Activated T-cell treated with anti-CD3 and anti-CD28 coated beads for 1 hour (primary cell): ENCODE measurements at places on chromosomes 2 and 18.

- DNase-seq = no peak
Observed at GRCh38 chr2:240991378-240992263, 6.8 kb upstream of the SNED1 start.

DNA sequence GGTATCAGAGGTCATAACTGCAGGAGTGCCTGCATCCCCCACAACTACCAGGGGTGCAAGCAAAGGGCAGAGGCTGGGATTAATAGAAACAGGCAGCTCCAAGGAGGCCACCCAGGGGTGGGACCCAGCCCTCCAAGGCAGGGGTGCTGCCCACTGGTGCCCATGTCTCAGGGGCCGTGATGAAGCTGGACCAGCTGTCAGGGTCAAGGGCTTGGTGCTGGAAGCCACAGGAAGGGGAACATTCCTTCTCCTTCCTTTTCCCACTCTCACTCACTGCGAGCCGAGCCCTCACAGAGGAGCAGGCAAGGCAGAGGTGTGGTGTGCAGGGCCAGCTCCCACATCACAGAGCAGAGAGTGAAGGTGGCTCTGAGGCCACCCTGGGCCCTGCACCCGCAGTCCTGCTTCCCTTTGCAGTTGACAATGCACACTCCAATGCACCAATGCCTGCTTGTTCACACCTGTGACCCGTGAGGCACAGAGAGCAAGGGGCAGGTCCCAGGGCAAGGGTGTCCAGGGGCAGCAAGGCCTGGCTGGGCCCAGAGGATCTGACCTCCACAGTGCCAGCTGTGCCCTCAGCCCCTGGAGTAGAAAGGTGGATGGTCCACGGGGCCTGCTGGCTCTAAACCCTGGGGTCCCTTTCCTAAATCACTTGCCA, 28.7 kb downstream of the MLPH start:
- DNase-seq = no peak

GRCh38 chr18:32049393-32050171, 31.0 kb downstream of the RNF125 start:
- peak; percentile 17 for DNase-seq

DNA sequence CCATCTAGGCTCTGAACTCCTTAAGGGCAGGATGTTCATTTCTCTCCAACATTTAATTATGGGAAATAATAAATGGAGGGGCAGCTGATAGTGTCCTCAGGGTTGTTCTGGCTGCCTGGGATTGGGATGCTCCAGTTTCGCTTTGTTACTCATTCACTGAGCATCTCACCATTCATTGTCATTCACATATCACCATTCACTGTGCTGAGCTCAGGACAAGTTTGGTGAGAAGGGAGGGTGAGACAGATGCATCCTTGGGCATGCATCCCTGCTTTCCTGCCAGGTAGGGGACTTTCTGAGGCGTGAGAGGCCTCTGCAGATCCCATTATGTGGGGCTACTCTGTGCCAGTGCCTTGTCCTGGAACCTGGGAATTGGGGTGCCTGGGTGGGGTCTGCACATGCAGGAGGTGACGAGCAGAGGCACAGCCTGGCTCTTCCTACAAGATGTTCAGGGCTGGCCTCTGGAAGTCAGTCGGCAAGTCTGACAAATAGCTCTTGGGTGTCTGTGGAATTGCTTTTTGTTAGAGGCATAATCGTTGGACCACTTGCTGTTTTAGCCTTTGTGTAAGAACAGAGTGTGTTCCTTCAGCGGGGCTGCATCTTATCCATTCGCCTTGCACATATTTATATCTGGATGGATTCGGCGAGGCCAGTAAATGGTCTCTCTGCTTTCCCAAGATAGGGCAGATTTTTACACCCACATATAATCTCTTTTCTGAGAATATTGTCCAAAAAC, 323.2 kb upstream of the THSD7B start:
- DNase-seq = no peak

DNA sequence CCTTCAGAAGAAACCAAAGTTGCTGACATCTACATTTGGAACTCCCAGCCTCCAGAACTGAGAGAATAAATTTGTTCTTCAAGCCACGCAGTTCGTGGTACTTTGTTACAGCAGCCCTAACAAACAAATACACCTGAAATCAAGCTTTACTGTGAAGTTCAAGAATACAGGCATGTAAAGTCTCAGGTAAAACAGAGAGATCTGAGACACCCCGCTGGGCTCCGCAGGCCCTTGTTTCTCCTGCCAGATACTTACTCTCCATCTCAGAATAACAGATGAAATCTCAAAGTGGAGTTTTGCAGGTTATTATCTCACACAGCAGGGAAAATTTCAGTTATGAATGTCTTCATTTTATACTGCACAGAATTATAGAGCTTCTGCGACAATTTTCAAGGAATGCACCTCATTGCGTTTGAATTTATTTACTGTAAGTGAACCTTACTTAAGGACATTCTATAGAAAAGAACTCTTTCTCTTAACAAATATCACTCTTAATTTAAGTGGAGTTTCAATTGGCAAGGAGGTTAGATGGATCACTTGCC, 492.4 kb upstream of the LRATD1 start:
- no peak for DNase-seq

DNA sequence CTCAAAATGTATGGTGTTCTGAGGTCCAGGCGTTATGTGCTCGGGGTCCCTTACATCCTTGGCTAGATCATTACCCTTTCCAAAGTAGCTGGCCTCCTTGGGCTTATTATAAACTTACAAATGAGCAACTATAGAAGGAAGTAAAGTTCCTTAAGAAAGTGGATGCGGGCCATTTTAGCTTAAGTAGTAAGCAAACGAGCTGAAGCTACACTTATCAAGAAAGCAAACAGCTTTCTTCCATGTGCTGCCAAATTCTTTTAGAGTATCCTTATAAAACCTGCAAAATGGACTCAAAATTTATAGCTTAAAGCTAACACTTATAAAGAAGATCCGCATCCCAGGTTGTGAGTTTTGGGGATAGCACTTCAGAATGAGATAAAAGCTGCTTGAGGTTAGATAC, 75.3 kb downstream of the ACTR3 start:
- DNase-seq = no peak

- DNase-seq = no peak
Observed at GRCh38 chr18:5142859-5143258, 54.2 kb downstream of the AKAIN1 start.

DNA sequence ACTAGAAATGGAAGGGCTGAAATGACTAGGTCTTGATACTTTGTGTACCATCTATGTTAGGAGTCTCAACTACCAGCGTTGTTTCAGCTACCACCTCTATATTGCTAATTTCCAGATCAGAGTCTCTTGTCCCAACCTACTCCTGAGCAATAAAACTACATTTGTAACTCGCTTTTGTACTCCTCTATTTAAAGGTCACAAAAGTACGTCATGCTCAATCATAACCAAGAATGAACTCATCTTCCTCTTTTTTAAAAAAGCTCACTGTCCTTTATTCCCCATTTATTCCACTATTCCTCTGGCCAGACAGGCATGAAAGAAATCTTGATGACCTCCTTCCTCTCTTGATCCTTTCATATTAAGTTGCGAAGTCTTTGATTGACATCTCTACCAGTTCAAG, 11.2 kb upstream of the MATN3 start:
- DNase-seq = no peak

DNA sequence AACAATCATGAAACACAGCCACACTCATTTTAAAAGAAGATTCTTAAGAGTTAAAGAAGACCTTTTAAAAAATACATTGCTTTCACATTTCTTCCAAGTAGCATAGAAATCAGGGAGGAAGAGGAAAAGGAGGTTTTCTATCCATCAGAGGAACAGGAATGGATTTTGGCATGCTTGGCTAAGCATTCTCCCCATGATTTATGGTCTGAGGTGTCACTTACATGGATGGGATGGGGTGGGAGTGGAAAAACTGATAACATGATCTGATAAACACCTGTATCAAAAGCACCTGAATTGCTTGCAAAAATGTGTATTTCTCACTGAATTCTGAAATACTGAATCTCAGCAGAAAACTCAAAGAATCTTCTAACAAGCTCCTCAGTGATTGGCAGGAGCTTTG, 265.9 kb downstream of the NRXN1 start:
- no peak for DNase-seq

GRCh38 chr2:25021791-25022362, 20.0 kb upstream of the EFR3B start:
- no peak for DNase-seq

DNA sequence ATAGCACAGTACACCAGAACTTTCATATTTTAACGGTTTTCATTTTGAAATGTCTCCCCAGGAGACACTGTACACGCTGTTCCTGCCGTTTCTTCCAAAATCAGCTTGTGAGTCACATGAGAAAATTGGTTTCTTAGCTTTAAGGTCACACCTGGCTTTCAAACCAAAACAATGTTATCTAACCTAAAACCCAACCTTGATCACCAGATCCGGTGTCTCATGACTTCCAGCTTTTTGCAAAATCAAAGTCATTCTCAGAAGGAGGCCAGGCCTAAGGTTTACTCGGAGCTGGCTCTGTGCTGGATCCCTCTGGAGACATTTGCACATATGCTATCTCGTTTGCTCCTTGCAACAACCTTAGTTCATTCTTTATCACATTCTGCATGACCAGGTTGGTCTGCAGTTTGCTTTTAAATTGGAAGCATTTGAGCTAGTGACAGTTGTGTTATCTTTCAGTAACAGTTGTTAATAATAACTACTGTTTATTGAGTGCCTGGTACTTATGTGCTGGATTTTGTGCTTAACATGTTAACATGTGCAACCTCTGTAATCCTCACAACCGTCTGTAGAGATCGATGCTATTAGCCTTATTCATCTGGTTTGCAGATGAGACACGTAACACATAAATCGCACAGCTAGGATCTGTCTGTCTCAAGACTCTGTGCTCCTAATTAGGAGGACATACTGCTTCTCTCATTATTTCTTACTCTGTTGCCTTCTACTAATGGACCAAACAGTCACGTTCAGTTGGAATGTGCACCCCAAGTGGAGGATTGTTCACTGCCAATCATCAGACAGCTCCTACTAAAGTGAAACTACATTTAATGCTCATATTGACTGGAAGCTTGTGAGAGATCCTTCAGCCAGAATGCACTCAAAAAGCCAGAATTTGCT, 105.5 kb downstream of the RNF144A start:
- no peak for DNase-seq

GRCh38 chr2:183927406-183928325, 670.7 kb upstream of the ZNF804A start:
- DNase-seq = no peak

DNA sequence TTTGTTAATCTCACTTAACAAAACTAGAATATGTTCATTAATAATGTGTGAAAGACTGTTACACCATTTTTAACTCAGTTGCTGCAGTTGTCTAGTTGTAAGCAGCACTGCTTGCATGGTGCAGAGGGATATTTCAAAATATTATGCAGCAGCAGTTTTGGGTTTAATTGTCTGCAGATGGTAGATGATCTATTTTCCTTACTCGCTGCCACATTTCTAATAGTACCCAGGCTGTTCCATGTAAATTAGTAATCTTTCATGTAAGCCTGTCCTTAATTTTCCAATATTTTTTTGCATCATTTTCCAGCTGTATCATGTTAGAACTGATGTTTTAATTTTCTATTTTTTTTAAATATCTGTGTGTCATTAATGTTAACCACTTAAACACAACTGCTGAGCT, 488.1 kb upstream of the RAB12 start:
- DNase-seq = no peak

DNA sequence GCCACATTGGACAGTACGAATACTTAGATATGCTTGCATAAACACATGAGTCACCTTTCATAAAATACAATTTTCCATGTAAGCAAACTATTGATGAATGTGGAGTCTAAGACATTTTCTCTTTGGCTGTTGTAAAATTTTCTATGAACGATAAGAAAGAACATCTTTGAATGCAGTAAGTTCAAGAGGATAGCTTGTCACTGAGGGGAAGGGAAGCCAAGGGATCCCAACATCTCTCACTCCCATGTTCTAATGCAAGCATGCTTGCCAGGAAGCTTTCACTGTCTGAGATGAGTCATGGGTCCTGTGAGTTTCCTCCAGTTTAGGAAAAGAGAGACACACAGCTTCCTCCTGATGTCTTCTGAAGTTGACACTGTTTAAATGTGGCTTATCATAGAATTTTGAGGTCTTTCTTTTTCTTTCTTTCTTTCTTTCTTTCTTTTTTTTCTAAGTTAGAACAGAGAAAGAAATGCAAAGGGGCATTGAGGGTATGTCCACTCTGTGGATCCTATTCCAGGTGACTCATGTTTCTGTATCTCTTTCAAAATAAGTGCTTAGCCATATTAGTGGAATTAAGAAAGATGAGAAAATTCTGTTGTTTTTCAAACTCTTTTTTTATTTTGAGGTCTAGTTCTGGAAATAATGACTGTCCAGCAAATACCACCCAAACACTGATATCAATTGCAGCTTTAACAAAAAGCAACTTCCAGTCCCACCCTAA, 146.6 kb downstream of the RDH14 start:
- no peak for DNase-seq

- DNase-seq = no peak
Observed at GRCh38 chr2:238817382-238817781, 30.5 kb upstream of the TWIST2 start.

- DNase-seq = no peak
Observed at GRCh38 chr2:153287109-153287801, 191.3 kb downstream of the RPRM start.

DNA sequence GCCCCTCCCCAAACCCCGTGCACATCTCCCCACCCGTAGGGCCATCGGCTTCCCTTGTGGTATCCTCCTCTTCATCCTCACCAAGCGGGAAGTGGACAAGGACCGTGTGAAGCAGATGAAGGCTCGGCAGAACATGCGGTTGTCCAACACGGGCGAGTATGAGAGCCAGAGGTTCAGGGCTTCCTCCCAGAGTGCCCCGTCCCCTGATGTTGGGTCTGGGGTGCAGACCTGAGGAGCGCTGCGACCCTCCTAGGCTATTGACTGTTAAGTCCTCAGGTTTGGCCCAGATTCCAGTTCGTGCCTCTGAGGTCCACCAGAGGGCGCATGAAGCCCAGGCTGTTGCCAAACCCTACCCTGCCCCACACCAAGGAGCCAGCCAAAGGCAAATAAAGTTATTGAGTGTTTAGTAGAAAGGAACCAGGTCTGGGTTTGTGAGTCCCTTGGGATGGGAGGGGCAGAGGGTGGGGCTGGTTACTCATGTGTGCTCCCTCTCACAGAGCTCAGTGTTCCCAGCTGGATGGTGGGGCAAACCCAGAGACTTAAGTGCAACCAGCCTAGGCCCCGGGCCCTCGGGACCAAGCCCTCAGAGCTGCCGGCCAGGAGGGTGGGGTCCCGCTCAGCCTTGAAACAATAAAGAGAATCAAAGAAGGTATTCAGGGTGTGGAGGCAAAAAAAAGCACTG, 2.4 kb downstream of the PNKD start:
- DNase-seq = peak; percentile 75

DNA sequence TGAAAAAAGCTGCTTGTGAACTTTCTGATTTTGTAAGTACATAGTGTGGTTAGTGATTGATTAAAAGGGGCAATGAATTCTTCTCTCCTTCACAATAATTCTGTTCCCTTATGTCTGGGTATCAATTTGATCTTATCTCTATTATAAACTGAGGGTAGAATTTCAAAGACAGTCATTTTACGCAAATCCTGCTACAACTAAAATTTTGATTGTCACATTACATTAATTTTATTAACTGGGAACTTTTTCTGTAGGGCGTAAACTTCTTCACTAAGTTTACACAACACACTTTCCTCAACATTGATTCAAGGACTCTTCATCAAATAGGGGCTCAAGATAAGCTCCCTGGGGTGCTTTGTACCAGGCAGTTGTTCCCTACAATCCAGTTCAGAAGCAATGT, 5.0 kb upstream of the SLC8A1 start:
- DNase-seq = no peak

GRCh38 chr2:218671097-218671653, 627 bp downstream of the RNF25 start:
- no peak for DNase-seq

- no peak for DNase-seq
Observed at GRCh38 chr2:63663013-63663864, 74.5 kb downstream of the MDH1 start.
